Stimulated activated CD4-positive, alpha-beta T cell treated with anti-CD3 and anti-CD28 coated beads, Interleukin-4, amount 100 ng/mL, for 1 hour (primary cell): ENCODE measurements at places on chromosomes 3 and 15.

DNA sequence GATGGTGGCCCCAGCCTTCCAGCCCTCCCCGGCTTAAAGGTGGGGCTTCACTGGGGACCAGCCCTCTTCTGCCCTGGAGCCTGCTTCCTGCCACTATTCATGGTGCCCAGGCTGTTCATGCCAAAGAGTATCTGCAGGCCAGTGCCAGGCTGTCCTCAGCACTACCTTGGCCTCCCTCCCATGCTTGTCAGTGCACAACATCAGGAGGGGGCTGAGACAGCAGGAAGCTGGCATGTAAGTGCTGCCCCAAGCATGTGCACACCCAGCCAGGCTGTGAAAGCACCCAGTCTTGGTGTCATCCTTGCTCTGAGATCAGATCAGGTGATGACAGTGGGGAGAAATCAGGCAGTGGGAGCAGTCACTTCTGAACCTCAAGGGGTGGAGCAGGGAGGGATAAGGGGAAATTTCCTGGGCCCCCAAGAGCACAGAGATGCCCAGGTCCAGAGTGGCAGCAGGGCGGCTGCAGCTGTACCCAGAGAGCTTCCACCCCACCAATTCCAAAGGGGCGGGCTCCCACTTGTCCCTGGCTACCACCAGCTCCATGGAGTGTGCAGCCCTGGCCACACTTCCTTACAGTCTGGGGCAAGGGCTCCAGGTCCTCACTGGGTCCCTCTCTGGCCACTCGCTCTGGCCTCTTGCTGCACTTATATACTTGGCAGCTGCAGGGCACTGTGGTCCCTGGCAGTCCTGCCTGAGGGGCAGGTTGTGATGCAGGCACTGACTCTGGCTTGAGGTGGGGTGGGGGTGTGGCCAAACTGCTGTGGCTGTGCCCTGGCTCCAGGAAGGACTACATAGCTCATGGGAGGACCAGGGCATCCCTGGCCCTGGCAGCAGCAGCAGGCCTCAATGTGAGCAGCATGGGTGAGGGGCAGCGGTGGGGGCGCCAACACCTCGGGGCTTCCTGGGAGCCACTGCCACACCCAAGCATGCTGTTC lies 91.4 kb upstream of the TNFSF10 start:
- no peak for DNase-seq

DNA sequence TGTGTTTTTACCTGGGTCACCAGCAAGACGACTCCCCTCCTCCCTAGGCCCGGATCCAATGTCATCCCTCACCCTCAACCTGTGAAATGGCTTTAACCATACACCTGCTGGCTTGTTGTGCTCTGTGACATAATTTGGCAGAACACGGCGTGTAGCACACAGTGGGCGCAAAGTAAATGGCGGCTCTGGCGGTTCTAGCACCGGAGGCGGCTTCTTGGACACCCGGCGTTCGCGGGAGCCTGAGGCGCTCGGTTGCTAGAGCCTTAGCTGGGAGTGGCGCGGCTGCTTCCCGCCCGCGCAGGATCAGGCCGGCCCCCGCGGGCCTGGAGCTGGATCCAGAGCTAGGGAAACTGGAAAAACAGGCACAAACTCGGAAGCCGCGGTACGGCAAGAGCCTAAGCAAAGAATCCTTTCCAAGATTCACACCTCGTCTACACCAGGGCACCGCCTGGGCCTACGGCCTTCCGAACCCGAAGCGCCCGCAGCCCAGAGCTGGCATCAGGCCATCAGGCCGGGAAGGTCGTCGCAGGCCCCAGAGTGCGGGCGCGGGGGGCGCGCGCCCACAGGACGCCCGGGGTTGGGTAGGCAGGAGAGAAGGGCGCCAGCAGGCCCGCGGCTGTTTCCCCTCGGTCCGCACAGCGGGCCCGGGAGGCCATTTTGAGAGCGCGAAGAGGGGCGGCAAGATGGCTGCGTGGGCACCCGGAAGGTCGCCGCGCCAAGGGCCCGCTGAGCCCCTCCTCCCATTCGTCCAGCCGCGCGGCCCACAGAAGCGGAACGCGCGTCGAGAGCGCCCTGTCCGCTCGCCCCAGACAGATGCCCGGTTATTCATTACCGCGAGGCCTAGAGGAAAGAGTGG lies 43.9 kb upstream of the POLG start:
- DNase-seq = no peak

GRCh38 chr3:97421565-97421964 lies 343.0 kb upstream of the ARL6 start:
- no peak for DNase-seq

GRCh38 chr3:4820296-4821121 lies 158.7 kb upstream of the BHLHE40 start:
- peak; percentile 23 for DNase-seq

DNA sequence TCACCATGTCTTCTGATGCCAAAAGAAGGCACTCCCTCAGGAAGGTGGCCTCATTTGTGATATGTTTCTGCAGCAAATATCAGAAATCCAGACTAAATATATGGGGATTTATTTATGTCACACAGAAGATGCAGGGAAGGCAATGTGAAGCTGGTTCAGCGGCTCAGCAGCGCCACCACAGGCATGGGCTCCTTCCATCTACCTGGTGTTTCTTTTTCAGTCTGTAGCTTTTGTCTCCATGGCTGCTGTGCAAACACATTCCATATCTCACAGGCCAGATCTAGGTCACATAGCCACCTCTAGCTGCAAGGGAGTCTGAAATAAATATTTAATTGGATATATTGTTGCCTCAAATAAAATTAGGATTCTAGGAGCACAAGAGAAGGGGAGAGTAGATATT lies 502.1 kb upstream of the IL12A start:
- no peak for DNase-seq

- DNase-seq = no peak
These were observed 48.9 kb upstream of the POLG start for GRCh38 chr15:89383365-89384175.

DNA sequence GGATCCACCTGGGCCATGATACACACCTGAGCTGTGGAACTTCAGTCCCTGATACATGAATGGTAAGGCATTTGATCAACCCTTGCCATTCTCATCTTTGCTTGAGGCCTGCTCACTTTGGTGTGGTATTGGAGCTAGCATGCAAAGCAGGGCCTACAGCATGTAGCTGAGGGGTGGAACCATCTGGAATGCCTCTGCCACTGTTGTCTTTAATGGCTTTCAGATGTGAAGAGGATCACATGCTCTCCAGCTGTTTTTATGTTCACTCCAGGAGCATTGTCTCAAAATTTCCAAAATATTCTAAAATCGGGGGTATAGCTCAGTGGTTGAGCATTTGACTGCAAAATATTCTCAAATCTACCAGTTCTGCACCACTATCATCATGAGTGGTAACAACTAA lies 64.4 kb upstream of the PHLDB2 start:
- no peak for DNase-seq

GRCh38 chr3:160544844-160545503 lies 20.4 kb downstream of the KPNA4 start:
- DNase-seq = no peak

DNA sequence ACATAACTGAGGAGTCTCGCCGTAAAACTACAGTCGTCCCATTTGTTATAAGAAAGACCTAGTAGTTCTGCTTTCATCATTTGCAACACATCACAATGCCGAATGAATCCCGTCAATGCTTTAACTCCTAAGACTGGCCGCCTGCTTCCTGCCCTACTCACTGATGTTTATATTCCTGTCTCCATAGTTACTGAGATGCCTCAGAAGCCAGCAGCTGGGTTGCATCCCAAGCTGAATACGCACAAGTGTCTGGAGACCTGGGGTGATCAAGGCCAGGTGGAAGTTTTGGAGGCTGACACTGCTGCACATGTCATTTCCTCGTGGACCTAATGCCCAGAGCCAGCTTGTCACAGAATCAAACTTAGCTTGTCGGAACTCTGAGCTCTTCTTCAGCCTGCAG lies 95.2 kb upstream of the UBE2E1 start:
- DNase-seq = no peak

DNA sequence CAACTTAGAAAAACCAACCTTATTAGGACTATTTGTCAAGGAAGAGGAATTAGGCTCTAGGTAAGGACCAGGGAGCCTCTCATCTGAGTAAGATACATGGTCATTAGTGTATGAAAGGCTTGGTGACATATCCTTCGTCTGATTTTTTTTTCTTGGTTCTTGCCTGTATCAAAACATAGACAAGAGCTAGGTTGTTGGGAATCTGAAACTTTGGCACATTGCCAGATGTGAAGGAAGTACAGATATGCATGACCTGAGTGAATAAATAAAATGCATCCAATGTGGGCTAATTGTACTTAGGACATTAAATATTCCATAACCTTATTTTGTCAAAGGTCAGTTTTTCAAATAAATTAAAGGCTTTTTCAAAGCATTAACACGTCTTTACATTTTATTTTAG lies 151.8 kb downstream of the SYNPR start:
- DNase-seq = no peak

DNA sequence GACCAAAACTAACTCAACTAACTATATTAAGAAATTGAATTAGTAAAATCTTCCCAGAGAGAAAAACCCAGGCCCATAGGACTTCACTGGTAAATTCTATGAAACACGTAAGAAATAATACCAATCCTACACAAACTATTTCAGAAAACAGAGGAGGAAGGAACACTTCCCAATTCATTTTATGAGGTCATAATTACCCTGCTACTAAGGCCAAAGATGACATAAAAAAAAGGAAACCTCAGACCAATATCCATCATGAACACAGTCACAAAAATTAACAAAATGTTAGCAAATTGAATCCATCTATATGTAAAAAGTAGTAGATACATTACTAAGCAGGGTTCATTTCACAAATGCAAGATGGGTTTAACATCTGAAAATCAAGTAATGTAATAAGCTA lies 3.5 kb downstream of the EDC3 start:
- no peak for DNase-seq

- no peak for DNase-seq
These were observed 280.4 kb downstream of the RAP2B start for GRCh38 chr3:153442386-153442785.

GRCh38 chr3:149958171-149958796 lies 12.4 kb downstream of the PFN2 start:
- DNase-seq = no peak

DNA sequence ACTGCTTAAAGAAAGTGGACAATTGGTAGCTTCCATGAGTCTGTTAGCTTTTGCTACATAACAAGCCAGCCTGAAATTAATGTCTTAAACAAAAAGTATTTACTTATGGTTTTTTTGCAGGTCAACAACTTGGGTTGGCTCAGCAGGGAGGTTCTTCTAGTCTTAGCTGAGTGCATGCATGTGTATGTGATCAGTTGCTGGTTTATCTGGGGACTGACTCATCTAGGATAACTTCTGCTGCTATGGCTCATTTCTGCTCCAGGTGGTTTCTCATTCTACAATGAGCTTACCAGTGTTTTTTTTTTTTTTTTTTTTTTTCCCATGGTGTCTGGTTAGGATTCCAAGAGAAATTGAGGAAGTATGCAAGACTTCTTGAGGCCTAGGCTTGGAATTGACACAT lies 244.7 kb downstream of the NSUN3 start:
- no peak for DNase-seq

- no peak for DNase-seq
These were observed 116.2 kb downstream of the GBE1 start for GRCh38 chr3:81645248-81645647.

GRCh38 chr3:24088782-24089181 lies 143.7 kb downstream of the NR1D2 start:
- no peak for DNase-seq

GRCh38 chr15:100383302-100384107 lies 41.7 kb upstream of the ADAMTS17 start:
- no peak for DNase-seq

DNA sequence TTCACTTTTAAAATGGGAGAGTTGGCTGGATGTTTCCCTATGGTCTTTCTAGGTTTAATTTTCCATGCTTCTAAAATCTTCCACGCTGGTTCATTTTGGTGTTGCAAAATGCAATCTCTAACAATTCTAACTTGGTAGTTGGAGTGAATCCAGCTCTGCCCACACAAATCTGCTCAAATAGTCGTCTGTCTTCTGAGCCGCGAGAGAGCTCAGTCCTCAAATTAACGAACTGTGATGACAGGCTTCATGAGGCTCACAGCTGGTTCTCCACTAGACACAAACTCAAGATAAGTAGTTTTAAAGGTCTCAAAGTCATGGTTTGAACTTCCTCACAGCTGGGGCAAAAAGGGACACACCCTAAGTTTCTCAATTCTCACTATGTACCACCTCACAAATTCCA lies 178.6 kb upstream of the LYSMD4 start:
- DNase-seq = no peak

GRCh38 chr15:100461049-100461448 lies 67.7 kb downstream of the CERS3 start:
- no peak for DNase-seq

DNA sequence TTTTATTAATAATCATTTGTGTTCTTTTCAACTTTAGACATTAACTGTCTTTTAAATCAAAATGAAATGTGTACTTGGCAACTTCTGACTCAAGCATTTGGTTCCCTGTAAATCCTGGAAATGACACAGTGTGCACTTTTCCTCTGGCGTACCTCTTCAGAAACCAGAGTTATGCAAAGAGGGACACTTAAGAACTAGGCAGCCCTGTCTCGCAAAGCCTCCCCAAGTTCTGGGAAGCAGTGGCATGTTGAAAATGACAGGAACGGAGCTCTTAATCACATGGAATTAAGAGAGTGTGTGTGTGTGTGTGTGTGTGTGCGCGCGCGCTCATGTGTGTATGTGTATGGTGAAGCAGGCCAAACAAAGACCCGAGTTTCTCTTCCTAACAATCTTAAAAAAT lies 707.4 kb downstream of the MECOM start:
- DNase-seq = no peak

- no peak for DNase-seq
These were observed 20.0 kb upstream of the TRANK1 start for GRCh38 chr3:36964817-36965216.

DNA sequence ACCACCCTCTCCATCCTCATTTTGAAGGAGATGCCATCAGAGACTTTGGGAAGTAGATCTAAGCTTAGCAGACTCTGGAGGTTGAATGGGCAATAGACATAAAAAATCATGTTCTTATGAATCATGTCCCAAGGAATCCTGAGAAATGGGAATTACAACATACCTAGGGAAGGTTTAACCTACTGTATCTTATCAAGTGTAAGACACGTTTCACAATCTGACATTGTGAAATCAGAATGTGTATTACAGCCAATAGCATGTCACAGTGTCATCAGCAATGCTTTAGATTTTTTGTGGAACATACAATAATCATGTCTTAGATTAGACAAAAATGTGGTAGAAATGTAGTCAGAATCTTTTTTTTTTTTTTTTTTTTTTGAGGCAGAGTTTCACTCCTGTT lies 332.4 kb upstream of the TLE3 start:
- DNase-seq = no peak

DNA sequence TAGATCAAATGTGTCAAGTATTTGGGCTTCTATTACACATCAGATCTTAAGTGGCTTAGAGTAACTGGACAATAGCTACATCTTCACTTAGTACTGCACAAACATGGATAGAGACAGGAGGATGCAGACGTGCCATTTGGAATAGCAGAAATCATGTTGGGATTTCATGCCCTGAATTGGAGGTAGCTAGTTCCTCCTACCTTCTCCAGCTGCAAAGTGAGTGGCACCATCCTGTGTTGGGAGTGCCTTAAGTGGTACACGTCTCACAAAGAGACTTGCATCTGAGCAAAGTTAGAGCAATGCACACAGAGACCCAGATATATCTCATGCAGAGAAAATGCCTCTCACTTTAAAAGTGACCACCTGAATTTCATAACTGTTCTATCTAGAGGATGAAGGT lies 136.5 kb downstream of the SSR3 start:
- no peak for DNase-seq

- no peak for DNase-seq
These were observed 110.2 kb upstream of the ARHGEF26 start for GRCh38 chr3:154011036-154011435.
